ENCODE measurements at places on chromosomes 3 and 15.

DNA sequence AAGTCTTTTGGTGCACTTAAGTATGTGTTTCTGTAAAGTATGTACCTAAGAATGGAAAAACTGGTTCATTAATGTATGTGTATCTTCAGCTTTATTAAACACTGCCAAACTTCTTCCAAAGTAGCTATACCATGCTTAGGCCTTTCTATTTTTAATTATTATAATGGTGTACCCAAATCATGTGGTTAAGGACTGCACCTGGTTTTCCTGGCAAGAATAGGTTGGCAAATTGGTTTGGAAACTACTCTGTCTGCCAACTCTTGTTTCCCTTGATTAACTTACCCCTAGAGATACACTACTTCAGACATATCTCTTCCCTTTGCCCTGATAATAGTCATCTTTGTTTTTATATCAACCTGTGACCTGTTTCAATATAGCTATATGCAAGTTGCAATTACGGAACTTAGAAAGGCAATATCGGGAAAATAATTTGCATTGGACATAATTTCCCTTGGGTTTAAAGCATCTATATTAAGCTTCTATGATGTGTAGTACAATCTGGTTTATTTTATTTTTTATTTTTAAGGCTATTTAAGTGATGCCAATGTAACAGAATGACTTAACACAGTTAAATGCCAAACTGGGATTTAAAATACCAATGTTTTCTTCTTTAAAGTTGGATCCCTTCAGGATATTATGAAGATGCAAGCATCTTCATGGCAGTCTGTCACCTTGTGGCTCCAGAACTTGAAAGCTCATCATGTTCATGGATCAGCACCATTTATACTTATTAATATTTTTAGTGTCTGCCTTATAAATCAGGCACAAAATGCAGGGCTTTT is 40.6 kb upstream of the TMEM108 start:
- DNase-seq: no peak

DNA sequence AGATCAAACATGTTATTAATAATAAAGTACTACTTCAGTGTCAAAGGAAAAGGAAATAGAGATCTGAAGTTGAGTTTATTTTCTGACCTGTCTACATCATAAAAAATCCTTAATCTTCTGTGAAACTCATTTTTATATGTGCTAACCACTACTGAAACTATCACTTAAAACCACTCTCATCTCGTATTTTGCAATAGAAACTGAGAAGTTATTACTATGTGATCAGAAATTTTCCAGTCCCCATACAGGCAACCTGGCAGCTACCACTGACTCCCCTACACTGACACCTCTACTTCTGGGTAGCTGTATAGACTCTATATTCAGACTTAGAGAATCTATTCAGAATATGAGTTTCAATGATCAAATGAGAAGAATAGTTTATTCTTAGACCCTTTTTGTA is 8.3 kb downstream of the HDGFL3 start:
- DNase-seq: no peak

- DNase-seq: no peak
These were observed 36.2 kb downstream of the C2CD4B start for GRCh38 chr15:62128916-62129315.

GRCh38 chr15:35289024-35289617 is 204.0 kb upstream of the NANOGP8 start:
- DNase-seq: no peak

GRCh38 chr15:93583968-93584367 is 495.0 kb upstream of the RGMA start:
- no peak for DNase-seq
